HS-5 (cell line): ENCODE measurements at places on chromosomes 13 and 19.

DNA sequence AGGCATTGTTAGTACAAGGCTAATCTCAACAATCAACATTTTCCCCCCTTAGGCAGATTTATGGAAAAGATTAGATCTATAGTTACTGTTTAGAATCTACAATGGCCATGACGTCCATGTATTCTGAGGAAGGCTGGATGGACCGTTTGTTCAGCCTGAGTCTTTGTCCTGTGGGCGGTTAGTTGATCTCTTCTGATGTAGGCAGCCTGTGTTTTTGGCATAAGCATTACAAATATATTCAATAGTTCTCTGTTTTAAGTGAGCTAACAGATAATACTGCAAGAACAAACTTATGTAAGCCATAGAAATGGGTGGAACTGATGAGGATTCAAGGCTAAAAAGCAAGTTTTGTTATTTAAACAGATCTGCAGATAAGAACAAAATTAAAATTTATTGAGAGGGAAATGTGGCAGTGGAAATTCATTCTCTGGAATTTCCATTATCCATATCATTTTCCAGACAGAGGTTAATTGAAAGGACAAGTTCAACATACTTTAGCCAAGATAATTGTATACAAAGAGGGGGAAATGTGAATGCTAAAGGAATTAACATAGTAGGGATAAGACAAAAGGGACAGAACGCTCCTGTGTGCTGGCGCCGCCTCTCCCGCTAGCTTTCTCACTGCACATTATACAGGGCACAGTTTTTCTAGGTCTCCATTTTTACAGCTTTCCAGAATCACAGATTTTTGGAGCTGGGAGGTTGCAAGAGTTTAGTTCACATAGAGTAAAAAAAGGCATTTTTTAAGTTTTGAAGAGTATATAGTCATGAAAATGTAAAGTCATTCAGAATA, 48.6 kb downstream of the FAM124A start:
- no peak for DNase-seq

DNA sequence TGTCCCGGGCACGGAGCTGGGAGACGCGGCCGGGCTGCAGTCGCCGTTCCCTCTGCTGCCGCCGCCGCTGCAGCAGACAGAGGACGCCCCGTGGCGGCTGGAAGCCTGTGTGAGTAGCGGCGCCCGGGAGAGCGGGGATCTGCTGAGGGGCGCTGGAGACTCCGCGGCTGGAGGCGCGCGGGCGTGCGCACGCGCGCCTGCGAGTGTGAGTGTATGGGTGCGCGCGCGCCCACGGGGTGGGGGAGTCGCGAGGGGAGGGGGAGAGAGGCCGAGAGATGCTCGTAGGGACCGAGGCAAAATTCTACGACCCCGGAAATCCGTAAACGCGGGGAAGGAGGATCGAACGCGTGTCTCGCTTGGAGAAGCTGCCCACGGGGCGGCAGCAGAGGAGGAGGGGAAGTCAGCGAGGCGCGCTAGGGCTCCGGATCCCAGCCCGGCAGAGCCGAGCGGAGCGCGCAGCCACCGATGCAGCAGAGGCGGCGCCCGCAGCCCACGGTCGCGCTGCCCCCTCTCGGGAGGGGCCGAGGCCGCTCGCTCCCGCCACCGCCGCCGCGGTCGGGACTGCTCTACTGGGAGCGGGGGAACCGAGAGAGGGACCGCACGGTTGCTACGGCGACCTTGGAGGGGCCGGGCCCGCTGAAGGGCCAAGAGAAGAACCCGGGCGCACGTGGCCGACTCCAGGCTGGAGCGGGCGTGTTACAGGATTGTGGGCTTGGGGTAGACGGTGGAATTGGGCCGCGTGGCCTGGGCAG, at the start of gene ENOX1:
ENOX1 (minus strand) TSS at position 207 of the 752 bp plus-strand sequence.
- DNase-seq: no peak

- no peak for DNase-seq
Observed at GRCh38 chr13:77093735-77094134, 66.8 kb upstream of the FBXL3 start.

GRCh38 chr19:44909775-44910174, 4.2 kb downstream of the APOE start:
- DNase-seq: no peak

DNA sequence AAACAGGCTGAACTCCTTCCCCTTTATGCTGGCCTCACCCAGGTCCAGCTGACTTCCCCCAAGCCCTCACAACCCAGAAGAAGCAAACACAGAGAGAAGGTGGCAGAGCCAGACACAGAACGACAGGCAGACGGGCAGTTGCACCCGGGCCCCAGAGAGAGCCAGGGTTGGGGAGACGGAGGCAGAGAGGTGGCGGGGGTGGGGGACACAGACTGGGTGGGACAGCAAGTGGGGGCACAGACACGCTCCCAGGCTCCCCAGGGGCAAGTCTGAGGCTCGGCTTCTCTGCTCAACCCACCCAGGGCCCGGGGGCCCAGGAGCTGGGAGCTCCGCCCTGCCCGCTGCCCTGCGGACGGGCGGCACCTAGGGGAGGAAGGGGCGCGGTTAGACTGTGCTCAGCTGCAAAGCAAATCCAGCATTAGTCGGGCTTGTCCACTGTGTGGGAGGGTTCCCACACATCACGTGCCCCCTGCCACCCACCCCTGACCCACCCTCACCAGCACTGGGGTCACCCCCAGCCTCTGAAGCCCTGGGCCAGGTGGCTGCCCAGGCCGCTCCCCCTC, 31.3 kb upstream of the ASF1B start:
- DNase-seq: no peak

- no peak for DNase-seq
Observed at GRCh38 chr13:85228692-85229091, 570.5 kb downstream of the SLITRK6 start.

DNA sequence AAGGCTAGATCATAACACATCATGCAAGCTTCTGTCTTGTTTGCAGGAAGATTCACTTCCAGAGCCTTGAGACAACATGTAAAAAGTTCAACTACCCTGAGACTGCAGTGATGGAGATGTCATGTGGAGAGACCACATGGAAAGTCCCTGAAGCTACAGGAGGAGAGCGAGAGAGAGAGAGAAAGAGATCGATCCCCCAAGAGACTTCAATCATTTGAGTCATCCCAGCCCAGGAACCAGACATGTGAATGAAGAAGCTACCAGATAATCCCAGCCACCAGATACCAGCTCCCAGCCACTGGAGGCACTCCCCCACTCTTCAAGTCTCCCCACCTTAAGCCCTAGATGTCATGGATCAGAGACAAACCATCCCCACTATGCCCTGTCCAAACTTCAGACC, 10.7 kb upstream of the EVI5L start:
- no peak for DNase-seq

GRCh38 chr13:112453874-112454647, 77.9 kb downstream of the SPACA7 start:
- no peak for DNase-seq

- no peak for DNase-seq
Observed at GRCh38 chr13:43021926-43022670, 1.3 kb upstream of the DNAJC15 start.

DNA sequence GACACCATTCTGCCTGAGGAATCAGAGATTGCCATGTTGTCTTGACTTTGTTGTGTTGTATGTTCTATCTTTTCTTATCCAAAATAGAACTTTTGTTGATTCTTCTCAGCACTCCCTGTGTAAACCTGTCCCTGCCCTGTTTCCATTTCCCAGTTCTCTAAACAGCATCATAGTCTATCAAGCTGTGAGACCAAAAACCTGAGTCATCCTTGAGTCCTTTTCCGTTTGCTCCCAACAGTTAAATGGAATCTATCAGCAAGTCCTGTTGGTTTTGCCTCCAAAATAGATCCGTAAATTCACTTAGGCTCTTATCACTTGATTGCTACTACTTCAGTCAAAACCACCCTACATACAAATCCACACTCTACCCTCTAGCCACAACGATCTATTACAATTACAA, 667.1 kb downstream of the PCDH9 start:
- no peak for DNase-seq

DNA sequence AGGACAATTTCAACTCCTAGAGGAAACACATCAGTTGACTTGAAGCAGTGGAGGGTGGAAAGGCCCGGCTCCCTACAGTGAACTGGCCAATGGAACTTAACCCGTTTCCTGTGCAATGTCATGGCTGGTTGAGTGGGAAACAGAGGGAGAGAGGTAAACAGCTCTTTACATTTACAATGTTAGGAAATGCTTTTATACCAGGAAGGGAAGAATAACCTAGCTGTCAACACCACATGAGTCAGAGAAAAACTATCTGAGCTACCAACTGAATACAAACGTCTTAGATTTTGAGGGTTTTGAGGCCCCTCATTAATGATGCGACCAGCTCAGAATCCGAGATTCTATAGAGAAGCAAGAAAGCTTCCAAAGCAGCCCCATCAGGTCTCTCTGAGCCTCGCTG, 36.7 kb downstream of the CARD8 start:
- no peak for DNase-seq

DNA sequence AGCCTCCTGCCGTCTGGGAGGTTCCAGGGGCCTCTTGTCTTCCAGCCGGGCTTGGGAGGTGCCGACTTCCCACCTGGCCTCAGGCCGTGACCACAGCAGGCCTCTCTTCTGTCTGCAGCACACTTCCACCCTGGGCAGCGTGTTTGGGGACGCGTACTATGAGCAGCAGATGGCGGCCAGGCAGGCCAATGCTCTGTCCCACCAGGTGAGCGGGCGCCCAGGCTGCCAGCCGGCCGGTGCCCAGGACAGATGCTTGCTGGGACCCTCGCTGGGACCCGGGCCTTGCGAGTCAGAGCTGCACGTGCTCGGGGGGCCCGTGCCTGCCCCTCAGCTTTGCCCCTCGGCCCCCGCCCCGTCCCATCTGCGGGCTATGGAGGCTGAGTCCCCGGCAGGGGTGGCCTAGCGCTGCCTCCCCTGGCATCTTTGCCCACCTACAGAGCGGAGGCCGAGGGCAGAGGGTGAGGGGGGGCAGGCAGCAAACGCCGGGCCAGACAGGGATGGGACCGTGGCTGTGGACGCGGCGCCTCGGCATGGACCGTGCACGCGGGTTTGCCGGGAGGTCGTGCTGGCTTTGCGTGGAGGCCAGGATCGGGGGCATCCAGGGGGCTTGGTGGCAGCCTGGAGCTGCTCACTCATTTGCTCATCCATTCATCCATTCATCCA, 16.2 kb downstream of the COMP start:
- DNase-seq: no peak

- no peak for DNase-seq
Observed at GRCh38 chr13:51175021-51175420, 47.2 kb upstream of the FAM124A start.

DNA sequence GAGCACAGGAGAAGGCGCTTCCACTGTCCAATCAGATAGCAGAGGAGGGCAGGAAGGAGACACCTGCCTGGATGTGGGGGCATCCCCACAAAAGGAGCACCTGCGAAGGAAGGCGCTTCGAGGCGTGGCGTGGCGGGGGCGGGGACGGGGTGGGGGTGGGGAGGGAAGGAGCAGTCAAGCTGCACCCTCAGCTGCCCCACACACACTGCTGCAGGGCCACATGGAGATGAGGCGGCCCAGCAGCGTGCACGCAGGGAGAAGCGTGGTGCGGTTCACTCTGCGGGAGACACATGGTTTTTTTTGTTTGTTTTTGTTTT, 21.4 kb downstream of the ANKRD27 start:
- DNase-seq: no peak

GRCh38 chr13:67133476-67133875, 96.7 kb downstream of the PCDH9 start:
- DNase-seq: no peak

DNA sequence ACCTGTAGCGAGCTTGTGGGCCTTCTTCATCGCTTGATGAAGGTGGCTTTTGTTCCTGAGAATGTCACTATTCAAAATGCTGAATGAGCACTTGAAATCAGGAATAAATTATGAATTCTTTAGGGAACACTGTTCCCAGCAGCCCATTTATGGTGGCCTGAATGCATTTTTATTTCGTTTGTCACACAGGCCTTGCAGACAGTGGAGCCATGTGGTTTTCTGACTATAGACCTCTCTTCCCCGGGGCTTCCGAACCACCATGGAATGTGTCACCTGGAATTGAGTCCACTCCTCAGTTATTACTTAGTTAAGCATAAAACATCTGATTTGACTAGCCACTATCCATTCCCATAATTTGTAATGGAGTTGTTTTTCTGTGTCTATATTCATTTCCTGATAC, 396.9 kb downstream of the IRS2 start:
- DNase-seq: no peak

DNA sequence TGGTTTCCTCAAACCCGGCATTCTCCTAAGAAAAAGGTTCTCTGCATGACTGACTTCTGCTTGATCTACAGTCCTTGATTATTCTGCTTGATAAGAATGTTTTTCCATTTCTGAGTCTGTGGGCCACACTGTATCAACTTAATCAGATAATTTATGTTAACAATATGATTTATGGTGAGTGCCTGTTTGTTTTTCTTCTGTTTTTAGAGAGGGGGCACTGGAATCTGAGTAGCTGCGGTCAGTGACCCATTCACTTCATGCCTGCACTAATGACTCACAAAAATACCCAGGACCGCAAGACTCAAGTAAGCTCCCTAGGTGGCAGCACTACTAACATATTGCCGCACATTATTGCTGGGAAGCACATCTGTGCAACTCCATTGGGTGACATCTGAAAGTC, 542.3 kb upstream of the ATXN8OS start:
- peak; percentile 4 for DNase-seq

DNA sequence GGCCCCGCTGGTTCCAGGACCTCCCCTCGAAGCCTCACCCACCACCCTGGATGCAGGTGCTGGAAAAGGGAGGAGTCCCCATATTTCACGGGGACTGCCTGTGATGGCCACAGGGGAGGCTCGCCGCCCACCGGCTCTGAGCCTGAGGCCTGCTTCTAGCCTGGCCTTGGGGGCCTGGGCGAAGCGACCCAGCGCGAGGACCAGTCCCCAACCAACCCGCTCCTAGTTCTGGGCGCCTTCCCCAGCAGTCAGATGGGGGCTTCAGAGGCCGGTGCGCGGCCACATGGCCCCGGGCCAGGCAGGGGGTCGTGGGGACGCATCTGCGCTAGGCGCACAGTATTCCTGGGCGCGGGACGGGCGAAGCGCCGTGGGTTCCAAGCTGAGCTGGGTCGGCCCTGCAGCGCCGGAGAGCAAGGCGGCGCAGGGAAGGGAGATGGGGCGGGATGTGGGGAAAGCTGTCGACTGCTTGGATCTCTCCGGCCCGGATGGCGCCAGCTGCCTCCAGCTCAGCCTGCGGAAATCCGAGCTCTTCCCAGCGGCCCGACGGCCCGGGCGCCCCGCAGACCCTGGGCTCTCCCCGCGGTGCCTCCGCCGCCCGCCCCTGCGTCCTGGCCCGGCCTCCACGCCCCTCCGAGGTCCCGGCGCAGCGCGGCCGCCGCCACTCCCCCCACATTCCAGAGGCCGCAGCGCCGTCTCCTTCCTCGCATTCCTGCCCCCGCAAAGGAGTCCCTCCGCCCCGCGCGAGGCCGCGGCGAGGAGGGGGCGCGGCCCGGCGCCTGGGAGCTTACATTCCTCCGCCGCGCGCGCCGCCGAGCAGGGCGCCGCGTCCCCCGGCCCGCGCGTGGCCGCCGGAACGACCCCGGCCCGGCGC, at the start of gene WTIP:
WTIP (plus strand) TSS at position 788 of the 871 bp plus-strand sequence. CDS start 217 bp downstream, outside the sequence.
- DNase-seq: peak; percentile 29
